Adrenal gland (tissue), 19 donors: ENCODE measurements at places on chromosomes 7 and 10.

- H3K4me1 ChIP-seq = no peaks in the 10 kb centered on the region
- H3K36me3 ChIP-seq = no peaks in the 10 kb centered on the region
- no peak for DNase-seq
- H3K27me3 ChIP-seq = no peaks in the 10 kb centered on the region
These were observed 27.6 kb downstream of the ERLIN1 start for GRCh38 chr10:100158044-100158805.

DNA sequence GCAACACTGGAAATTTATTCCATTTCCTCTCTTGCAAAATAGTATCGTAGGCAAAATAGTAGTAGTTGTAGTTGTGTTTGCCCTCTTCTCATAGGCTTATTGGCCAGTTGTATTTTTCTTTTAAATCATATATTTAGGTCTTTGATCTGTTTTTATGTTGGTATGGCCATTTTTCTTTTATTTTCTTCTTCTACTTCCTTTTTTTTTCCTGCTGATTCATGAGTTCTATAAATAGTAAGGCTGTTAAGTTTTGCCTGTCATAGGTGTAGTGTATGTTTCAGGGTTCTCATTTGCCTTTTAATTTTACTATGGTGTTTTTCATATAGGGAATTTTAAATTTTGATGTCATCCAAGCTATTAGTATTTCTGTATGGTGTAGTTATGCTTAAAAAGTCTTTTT lies 25.4 kb upstream of the MRC1 start:
- peaks cover 24% of the 10 kb centered on the region for H3K4me1 ChIP-seq
- H3K27me3 ChIP-seq = no peaks in the 10 kb centered on the region
- H3K27ac ChIP-seq = no peak overlapping the region
- DNase-seq = no peak
- no peaks in the 10 kb centered on the region for H3K36me3 ChIP-seq
- no peak overlapping the region for H3K4me3 ChIP-seq

- DNase-seq = peak; percentile 33
- H3K27ac ChIP-seq = no peak overlapping the region
- no peak overlapping the region for H3K4me3 ChIP-seq
- H3K36me3 ChIP-seq = no peaks in the 10 kb centered on the region
These were observed 224.3 kb upstream of the IGFBP3 start for GRCh38 chr7:46145412-46145811.

DNA sequence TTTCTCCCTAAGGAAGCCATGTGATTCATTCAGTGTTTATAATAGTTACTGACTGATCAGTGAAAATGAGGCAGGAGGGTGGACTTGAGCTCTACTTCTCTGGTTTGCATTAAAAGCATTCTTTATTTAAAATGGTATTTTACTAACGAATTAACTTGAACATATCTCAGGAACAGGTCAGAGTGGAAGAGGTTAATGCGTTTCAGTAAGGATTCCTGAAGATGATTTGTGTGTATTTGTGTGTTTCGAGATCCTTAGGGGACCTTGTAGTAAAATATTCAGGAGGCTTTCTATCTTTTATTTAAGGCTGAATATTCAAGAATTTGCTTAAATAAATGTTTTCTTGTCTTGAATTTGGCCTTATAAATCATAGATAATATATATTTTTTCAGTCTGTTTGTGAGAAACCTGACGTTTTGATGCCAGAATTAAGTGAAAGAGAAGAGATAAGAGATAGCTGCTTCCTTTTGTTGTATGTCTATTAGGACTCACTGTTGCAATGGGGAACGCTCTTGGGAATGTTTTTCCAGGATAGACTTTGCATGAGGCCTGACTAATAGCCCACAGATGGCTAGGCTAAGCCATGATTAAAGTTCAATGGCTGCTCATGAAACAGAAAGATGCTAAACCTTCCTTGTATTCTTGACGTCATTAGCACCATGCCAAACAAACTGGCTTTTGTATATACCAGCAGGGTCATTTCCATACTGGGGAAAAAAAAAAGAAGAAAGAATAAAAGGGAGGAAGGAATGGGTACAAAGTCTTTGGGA lies 93.8 kb upstream of the MTPN start:
- H3K27me3 ChIP-seq = no peaks in the 10 kb centered on the region
- no peaks in the 10 kb centered on the region for H3K4me1 ChIP-seq
- no peak for DNase-seq
- no peak overlapping the region for H3K4me3 ChIP-seq
- H3K27ac ChIP-seq = no peak overlapping the region

DNA sequence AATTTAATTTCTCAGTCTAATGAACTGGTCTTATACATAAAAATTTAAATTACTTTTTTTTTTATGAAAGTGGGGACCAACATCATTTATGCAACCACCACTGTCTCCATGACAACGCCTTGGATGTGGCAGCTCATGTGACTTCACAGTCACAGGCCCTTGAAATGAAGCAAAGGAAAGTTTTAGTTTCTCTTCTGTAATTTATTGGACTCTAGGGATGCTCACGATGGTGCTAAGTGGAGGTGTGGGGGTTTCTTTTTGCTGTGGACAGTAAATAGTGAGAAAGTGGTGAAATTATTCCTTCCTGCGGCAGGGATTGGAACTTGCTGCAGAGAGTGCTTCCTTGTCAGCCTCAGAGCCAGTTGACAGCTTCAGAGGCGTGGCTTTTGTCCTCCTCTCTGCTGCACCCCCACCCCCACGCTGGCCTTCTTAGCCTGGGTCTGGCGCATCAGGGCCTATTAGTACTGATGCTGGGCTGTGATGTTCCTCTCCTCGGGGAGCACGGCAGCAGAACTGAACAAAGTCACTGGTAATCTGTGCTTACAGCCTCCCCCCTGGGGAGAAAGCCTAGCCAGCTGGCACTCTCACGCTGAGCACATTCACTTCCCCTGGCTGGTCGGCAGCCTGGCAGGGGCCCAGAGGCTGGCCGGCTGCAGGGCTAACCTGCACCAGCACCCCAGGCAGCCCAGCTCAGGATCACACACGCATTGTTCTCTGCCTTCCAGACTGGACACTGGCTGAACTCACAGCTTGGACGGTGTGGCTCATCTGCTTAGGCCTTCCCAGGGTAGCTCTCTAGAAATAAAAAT lies 517.5 kb upstream of the GALNT17 start:
- peak; percentile 93 for DNase-seq
- H3K27me3 ChIP-seq = no peaks in the 10 kb centered on the region
- H3K36me3 ChIP-seq = no peaks in the 10 kb centered on the region
- H3K27ac ChIP-seq = no peak overlapping the region

DNA sequence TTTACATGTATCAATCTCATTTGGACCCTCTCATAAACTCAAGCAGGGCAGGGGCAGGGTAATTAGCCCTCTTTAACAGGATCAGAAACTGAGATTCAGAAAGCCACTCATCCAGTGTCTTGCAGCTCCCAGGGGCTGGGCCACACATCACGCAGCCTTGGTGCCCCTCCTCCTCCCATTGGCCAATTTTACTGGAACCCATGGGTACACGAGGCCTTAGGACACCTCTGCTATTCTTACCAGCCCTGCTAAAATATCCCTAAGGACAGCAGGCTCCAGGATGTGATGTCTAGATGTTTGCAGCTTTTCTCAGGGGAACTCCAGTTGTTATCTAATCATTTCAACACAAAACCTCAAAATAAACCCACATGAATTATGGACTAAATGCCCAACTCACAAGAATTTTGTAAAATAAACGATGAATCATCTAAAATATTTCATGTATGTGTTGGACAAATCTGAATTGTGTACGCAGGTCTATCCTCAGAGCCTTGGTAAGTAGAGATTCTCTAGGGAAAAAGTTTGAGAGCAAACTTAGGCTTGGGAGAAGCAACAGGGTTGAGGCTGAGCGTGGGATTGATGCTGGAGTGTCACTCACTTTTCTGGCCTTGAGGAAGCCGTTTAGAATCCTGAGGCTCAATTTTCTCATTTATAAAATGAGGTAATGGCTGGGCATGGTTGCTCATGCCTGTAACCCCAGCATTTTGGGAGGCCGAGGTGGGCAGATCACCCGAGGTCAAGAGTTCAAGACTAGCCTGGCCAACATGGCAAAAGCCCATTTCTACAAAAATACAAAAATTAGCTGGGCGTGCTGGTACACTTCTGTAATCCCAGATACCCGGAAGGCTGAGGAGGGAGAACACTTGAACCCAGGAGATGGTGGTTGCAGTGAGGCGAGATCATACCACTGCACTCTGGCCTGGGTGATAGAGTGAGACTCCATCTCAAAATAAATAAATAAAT lies 69.7 kb upstream of the TNS3 start:
- no peak for DNase-seq
- H3K27me3 ChIP-seq = no peaks in the 10 kb centered on the region
- H3K36me3 ChIP-seq = no peaks in the 10 kb centered on the region
- peak overlapping the region; percentile 49 for H3K27ac ChIP-seq
- H3K4me1 ChIP-seq = peaks cover 7% of the 10 kb centered on the region

DNA sequence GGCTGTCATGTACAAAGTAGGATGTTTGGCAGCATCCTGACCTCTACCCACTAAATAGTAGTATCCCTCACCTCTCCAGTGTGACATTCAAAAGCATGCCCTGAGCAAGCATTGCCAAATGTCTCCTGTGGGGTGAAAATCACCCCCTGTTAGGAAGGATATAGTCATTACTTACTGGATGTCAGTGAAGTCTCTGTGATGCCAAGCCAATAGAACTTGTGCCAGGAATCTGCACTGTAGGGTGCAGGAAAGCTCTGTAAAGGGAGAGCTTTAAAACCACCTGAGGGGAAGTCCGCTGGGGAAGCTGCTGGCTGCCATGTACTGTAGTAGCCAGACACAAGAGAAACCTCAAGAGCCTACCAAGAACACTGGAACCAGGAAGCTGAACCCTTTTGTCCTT lies 170.7 kb upstream of the DKK1 start:
- DNase-seq = no peak
- no peaks in the 10 kb centered on the region for H3K27me3 ChIP-seq
- no peaks in the 10 kb centered on the region for H3K36me3 ChIP-seq
- no peak overlapping the region for H3K4me3 ChIP-seq

DNA sequence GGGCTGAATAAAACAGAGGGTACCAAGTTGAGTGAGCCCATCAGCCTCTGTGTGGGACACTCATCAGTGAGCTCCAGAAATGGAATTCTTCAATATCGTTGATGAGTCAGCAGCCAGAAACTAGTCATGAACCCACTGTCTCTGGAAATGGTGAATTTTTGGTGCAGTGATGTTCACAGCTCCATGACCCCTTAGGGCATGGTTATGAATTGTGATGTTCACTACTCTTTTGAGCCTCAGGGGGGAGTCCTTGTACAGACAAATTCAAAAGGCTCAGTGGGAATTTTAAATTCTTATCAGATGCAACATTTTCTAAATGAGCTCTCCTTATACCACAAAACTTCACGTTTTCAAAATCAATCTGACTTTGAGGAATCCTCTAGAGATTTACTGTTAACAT lies 335.7 kb downstream of the PHTF2 start:
- H3K27me3 ChIP-seq = no peaks in the 10 kb centered on the region
- no peak overlapping the region for H3K4me3 ChIP-seq
- no peaks in the 10 kb centered on the region for H3K36me3 ChIP-seq
- no peak overlapping the region for H3K27ac ChIP-seq
- H3K4me1 ChIP-seq = no peaks in the 10 kb centered on the region

- no peak overlapping the region for H3K4me3 ChIP-seq
- no peak for DNase-seq
- no peaks in the 10 kb centered on the region for H3K4me1 ChIP-seq
- no peaks in the 10 kb centered on the region for H3K36me3 ChIP-seq
- H3K27me3 ChIP-seq = no peaks in the 10 kb centered on the region
- no peak overlapping the region for H3K27ac ChIP-seq
These were observed 3.0 kb upstream of the PHYHIPL start for GRCh38 chr10:59173414-59173813.

DNA sequence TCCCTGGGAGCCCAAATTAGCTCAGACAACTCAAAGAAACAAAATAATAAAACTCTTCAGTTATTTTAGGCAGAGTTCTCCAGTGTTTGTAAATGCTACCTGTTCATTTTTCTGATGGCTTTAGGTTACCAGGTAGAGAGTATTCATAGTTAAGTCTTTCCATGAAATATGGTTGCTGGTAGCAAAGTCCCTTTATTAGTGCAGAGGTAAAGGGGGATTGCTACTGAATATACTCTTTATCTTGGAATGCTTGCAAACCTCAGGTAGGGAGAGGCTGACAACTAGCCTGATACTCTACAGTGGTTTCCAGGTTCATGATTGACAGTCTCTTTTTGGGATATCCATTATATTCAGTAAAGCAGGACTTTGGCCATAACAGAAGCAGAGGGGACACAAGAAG lies 6.5 kb downstream of the TAX1BP1 start:
- DNase-seq = no peak
- peak overlapping the region; percentile 28 for H3K27ac ChIP-seq
- no peaks in the 10 kb centered on the region for H3K27me3 ChIP-seq
- no peaks in the 10 kb centered on the region for H3K36me3 ChIP-seq
- no peak overlapping the region for H3K4me3 ChIP-seq

DNA sequence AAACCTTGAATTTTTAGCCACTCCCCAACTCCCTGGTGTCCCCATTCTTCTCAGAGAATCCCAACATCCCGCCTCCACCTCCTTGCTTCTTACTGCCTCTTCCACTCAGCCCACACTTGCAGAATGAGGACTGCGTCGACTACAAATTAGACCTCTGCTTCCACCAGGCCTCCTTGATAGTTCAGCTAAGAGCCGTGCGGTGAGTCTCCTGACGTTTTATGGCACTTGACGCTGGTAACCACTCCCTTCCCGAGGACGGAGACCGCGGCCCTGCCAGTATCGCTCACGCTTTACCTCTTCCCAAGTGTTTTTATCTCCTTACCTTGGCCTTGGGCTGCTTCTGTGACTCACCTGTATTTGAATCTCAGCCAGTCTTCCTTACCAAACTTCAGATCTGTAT lies 31.1 kb downstream of the RBM17 start:
- DNase-seq = no peak
- H3K4me3 ChIP-seq = no peak overlapping the region
- no peaks in the 10 kb centered on the region for H3K36me3 ChIP-seq
- H3K27me3 ChIP-seq = no peaks in the 10 kb centered on the region
- H3K4me1 ChIP-seq = no peaks in the 10 kb centered on the region

GRCh38 chr10:105068497-105068896 lies 427.4 kb downstream of the SORCS3 start:
- H3K4me1 ChIP-seq = no peaks in the 10 kb centered on the region
- H3K27ac ChIP-seq = no peak overlapping the region
- no peaks in the 10 kb centered on the region for H3K36me3 ChIP-seq
- no peaks in the 10 kb centered on the region for H3K27me3 ChIP-seq
- H3K4me3 ChIP-seq = no peak overlapping the region
- DNase-seq = no peak

GRCh38 chr7:81014266-81014665 lies 95.4 kb upstream of the SEMA3C start:
- H3K36me3 ChIP-seq = no peaks in the 10 kb centered on the region
- H3K27ac ChIP-seq = no peak overlapping the region
- H3K4me1 ChIP-seq = no peaks in the 10 kb centered on the region
- no peak for DNase-seq
- no peak overlapping the region for H3K4me3 ChIP-seq

- no peak overlapping the region for H3K4me3 ChIP-seq
- H3K36me3 ChIP-seq = no peaks in the 10 kb centered on the region
- no peak overlapping the region for H3K27ac ChIP-seq
- H3K4me1 ChIP-seq = peaks cover 5% of the 10 kb centered on the region
- no peaks in the 10 kb centered on the region for H3K27me3 ChIP-seq
- no peak for DNase-seq
These were observed 22.1 kb upstream of the STEAP4 start for GRCh38 chr7:88328787-88329186.
